Mucosa of gallbladder (tissue), 1 donor: ENCODE measurements at places on chromosomes 1 and 21.

GRCh38 chr21:17472182-17472581 lies 40.7 kb upstream of the CXADR start:
- DNase-seq, result no peak

DNA sequence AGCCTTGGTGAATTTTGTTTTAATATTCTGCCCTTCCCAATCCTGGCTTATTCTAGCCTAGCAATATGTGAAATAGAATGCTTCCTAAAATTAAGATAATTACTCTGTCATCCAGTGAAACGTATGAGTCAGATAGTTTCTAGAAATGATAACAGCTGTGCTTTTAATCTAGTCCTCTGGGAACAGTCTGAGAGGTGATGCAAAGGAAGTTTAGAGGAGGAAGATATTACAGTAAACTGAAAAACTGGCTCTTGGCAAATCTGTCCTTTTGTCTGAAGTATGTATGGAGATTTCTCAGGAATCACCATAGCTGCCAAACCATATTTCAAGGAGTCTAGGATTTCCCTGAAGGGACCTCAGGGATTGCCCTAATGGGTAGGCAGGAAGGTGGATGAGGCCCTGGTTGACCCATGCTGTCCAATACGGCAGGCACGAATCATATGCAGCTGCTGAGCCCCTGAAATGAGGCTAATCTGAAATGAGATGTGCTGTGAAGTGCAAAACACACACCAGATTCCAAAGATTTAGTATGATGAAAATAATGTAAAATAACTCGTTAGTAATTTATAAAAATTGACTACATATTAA lies 70.8 kb upstream of the LBR start:
- DNase-seq, result no peak

GRCh38 chr1:62064829-62065407 lies 129.7 kb upstream of the L1TD1 start:
- no peak for DNase-seq

DNA sequence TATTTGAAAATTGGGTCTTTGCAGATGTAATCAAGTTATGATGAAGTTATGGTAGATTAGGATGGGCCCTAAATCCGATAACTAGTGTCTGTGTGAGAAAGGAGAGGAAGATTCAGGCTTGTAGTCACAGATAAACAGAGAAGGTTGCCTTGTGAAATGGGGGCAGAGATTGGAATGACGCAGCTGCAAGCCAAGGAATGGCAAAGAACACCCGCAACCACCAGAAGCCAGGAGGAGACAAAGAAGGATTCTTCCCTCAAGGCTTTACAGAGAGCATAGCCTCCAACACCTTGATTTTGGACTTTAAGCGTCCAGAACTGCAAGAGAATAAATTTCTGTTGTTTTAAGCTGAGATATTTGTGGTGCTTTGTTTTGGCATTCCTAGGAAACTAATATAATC lies 35.4 kb upstream of the COL24A1 start:
- no peak for DNase-seq

DNA sequence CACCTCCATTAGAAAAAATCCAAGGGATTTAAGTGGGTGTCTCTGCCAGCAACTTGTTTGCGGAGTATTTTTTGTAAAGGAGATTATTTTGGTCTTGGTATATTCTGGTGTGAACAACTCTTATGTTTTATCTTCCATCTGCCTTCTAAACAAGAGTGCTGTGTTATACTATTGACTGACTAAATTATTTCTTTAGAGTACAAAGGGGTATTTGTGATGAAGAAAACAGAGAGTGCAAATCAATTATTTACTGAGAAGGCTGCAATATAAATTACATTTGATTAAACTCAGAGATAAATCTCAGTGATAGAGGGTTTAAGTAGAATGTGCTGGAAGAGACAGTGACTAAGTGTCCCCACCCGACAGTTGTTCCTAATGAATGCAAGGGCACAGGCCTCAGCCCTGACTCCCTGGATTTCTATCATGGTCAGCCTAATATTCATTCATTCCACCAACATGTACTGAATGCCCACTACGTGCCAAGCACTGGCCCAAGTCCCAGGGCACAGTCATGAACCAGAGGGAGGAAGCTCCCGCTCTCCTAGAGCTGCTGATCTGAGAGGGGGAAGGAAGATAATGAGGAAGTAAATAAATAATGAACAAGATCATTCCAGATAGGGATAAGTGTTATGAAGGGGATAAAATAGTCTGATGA lies 196.9 kb upstream of the C8B start:
- no peak for DNase-seq

DNA sequence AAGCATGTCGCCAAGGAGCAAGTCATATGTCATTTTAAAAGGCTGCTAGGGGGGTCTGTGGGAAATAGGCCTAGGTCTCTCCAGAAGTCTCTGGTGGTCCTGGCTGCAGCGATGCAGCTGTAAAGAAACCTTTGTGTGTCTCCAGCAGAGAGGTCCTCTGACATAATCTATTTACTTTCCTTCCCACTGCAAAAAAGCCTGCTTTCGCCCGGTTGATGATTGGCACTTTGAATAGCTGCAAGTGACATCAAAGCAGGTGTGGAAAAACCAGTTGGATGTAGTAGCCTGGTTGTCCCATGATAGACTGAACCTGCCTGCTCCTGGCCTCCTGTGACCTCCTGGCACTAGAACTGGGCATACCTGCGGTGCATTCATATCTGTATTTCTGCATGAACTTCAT lies 13.8 kb downstream of the RASSF5 start:
- DNase-seq, result peak; percentile 84

DNA sequence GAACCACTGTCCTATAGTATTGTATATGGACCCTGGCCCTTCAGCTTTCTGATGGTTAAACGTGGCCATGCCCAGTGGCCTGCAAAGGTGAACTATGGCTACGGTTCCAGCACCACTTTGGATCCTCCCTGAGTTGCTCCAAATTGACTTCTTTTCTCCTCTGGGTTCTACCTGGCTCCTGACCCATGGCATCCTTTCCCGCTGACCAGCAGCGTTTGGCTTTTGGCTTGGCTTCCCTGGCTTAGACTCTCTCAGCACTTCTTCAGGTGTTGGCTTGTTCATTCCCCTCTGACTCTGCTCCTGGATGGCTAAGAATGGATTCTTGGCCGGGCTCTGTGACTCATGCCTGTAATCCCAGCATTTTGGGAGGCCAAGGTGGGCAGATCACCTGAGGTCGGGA lies 152.9 kb downstream of the CNIH3 start:
- DNase-seq, result no peak

GRCh38 chr1:107740579-107740978 lies 224.4 kb downstream of the VAV3 start:
- no peak for DNase-seq

DNA sequence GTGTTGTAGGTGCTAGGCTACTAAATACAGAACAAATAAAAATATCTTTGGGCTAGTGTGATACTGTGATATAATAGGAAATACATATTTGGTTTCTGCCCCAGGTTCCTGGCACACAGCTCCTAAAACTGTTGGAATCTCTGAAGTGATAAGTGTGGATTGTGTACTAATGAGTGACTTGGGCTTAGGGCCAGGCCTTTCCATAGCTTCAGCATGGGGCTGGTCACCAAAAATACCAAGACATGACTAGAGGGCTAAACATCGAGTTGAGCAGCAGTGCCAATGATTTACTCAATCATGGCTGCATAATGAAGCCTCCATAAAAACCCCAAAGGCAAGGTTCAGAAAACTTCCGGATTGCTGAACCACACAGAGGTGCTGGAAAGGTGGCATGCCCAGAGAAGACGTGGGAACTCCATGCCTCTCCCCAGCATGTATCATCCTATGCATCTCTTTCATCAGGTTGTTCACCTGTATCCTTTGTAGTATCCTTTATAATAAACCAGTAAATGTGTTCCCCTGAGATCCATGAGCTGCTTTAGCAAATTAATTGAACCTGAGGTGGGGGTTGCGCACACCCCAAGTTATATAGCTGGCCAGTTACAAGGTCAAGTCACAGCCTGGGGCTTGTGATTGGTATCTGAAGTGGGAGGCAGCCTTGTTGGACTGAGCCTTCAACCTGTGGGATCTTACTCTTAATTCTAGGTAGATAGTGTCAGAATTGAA lies 51.6 kb downstream of the ZMYM4 start:
- DNase-seq, result no peak

- DNase-seq, result no peak
Observed at GRCh38 chr21:44815852-44816628, 1.8 kb downstream of the SUMO3 start.

- DNase-seq, result no peak
Observed at GRCh38 chr1:222418654-222419053, 129.2 kb downstream of the HHIPL2 start.

DNA sequence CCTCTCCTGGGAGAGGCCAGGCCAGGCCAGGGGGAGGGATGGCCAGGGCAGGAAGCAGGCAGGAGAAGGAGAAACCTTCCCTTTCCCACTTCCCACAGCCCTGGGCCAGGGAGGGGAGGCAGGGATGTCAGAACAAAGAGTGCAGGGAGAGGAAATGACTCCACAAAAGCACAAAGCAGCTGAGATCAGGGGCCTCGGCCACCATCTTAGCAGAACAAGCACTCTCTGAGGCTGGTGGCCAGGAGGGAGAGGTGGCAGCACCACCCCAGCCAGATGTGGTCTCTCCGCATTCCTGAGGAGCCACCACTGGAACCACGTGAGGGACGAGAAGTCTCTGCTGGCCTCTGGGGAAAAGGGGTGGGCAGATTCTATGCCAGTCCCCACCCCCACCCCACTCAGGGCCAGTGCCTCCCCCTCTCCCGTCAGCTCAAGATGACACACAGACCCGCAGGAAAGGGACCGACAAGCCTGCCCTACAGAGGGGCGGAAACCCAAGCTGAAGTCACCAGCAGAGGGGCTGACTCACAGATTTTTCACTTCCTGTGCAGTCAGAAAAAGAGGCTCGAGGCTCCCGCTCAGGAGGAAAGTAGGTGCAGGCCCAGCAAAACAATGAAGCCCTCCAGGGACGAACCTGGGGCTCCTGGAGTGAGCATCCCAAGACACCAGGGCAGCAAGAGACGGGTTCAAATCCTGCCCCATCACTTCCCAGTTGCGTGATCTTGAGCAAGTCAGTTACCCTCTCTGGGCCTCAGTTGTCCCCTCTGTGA lies 24.1 kb upstream of the ALDH4A1 start:
- DNase-seq, result peak; percentile 63

GRCh38 chr21:46062471-46063211 lies 35.3 kb upstream of the COL6A2 start:
- no peak for DNase-seq

DNA sequence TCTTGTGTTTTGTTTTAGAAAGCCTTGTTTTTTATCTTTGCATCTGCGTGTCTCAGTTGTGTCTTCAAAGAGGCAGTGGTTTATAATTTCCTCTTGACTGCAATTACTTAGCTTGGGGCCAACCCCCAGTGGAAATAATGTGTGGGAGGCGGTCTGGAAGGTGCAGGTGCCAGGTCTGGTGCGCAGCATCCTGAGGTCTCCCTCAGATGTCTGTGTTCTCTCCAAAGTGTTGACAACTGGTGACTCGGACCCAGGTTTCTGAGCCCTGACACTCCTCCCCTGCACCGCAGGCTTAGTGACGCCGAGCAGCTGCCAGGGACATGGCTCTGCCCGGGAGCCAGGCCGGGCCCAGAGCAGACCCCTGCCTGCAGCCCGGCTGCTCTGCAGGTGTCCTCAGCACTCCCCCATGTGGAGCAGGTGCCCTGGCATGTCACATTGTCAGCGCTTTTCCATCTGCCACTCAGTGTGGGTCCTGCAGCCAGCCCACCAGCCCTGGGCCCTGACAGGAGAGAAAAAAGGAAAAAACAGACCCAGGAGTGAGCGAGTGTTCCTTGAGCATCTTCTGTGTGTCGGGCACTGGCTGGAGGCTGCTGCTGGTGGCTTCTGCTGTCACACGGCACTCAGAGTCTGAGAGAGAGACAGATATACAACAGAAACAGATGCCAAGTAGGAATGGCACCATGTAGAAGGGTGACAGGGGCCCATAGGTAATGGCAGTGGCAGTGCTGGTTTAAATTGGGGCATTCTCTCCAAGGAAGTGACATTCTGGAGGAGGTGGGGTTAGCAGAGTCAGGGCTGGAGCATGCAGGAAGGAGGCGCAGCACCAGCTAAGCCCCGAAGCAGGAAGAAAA lies 24.8 kb upstream of the SELENON start:
- DNase-seq, result no peak

DNA sequence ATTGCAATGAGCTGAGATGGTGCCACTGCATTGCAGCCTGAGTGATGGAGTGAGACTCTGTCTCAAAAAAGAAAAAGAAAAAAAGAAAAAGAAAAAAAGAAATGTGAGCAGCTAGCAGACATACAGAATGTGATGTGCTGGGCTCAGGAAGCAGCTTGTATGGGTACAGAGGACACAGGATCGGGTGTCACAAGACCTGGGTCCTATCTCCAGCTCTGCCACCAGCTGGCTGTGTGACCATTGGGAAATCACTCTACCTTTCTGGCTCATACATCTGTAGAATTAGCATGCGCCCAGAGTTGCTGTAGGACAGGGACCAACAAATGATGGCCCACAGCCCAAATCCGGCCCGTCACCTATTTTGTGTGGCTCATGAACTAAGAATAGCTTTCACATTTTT lies 3.3 kb upstream of the PLA2G2C start:
- DNase-seq, result no peak

GRCh38 chr1:155003227-155003765 lies 694 bp downstream of the ZBTB7B start:
- DNase-seq, result no peak

- DNase-seq, result no peak
Observed at GRCh38 chr1:236716160-236716559, 29.9 kb downstream of the ACTN2 start.

DNA sequence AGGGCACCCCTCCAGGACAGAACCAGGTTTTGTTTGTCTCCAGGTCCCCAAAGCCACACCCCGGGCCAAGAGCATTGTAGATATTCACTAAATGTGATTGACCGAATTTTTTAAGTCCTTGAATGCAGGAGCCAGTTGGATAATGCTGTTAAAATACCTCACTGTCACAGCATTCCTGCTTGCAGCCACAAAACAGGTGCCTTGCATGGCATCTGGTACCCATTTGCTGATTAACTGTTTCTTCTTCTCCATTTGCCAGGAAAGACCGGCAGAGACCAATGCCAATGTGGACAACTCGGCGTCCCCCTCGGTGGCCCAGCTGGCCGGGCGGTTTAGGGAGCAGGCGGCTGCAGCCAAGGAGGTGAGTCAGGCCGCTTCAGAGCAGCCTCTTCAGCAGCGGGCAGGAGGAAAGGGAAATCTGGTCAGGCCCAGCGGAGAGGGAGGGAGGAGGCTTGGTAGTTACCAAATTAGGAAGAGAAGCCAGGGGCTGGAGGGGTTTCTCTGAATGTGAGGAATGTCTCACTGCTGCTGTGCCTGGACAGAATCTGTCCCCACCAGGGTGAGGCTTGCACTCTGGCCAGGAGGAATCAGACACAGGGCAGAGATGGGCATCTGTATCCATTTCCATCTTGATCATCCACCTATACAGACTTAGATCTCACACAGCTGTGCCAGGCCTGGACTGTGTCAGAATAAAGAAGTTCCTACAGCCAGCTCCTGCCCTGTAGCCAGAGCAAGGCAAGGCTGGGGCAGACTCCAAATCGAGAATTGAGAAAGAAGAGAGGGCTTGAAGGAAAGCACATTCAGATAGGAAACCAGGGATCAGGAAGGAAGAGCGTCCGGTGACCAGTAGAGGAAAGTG lies 37.9 kb upstream of the MPZL1 start:
- DNase-seq, result no peak

DNA sequence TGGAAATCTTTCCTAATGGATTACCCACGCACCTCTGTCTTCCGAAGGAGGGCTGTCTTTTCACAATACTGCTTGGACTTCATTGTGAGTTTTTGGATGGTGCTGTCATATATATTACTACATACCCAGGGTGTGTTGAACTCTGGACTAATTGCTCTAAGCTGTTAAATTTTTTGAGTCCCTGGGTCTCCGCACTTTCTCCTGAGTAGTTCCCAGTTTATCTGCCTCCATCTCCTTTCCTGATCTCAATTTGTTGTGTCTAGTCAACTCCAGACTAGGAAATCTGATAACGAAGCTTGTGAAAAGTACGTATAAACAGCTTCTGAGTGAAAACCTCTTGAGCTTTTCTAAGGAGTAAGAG lies 211.1 kb downstream of the ROR1 start:
- DNase-seq, result no peak
